GM04503 (cell line): ENCODE measurements at places on chromosomes 6 and 20.

- no peak for DNase-seq
Observed at GRCh38 chr6:38112181-38112580, 292.7 kb downstream of the ZFAND3 start.

GRCh38 chr6:4717856-4718255 is 58.3 kb upstream of the CDYL start:
- no peak for DNase-seq

DNA sequence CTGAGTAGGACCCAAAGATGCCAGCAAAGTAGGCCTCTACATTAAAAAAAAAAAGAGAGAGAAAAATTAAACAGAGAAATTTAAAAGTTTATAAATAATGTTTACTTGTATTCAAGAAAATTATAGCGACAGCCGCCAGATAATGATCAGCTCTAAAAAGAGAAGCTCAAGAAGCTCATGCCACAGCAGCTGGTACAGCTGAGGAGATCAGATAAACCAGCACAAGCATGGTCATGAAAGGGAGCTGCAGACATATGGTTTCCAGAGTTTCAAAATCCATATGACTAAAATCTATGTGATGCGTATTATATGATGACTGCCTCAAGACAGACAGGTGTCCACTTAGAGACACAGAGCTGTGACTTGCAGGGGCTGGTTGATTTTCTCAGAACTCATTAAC is 13.6 kb upstream of the HLA-C start:
- no peak for DNase-seq

DNA sequence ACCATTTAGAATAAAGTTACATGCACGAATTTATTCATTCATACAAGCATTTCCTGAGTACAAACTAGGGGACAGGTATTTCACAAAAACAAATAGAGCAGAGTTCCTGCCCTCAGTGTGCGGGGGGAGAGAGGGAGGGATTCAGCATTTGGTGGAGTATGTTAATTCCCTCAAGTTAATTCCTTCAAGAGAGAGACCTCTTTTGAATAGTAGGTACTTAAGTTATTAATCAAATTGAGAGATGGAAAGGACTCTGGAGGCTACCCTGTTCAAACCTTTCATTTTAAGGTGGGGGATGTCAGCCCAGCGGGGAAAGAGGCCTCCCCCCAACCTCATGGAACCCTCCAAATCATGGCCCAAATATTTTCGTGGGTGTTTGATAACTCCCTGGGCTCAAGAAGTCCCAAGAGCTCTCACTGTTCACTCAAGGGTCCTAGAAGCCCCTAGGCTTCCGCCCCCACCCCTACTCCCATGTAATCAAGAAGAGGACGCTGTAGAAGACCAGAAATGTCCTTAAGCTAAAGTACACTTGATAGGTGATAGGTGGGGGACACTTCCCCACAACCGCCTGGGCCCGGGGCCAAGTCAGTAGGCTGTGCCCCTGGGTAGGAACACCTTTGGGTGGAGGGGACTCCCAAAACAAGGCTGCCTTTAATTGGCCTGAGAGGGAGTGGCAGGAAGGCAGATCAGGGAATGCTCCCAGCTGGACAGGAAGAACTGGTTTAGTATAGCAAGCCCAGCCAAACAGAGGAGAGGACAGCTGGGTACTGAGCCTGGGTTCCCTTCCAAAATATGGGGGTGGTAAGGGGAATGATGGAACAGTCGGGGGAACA is 2.9 kb downstream of the SDC4 start:
- no peak for DNase-seq

GRCh38 chr6:119034827-119035458 is 43.5 kb downstream of the FAM184A start:
- DNase-seq = no peak

GRCh38 chr6:17984812-17985670 is 2.4 kb downstream of the KIF13A start:
- no peak for DNase-seq

DNA sequence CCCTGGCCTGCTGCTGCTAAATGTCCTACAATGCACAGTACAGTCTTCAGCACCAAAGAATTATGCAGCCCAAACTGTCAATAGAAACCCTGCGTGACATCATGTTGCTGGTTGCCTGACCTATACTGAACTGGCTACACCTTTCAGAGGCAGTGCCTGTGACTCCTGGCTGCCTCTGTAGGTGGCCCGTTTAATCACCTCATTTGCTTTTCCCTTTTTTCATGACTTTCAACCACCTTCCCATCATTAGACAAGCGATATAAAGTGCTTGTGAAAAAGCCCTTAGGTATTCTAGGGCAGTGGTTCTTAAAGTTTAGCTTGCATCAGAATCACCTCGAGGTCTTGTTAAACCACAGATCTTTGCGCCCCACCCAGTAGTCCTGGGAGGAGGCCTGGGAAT is 33.0 kb upstream of the RIPOR2 start:
- no peak for DNase-seq

DNA sequence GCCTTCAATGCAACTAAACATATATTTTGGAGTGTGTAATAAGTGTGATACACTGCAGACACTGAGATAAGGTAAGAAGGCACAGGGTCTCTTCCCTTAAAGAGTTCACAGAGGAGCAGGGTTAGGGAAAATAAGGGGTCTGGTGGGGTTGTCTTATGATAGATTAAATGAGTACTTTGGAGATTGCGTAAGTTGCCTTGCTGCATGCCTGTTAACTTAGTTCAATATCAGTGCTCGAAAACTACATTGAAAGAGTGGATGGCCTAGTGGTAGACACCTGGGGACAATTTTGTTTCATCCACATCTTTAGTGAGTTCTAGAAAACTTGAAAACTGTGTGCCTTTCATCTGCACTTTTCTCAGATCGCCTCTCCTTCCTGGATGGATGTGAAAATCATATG is 123.2 kb upstream of the BTBD3 start:
- no peak for DNase-seq

- no peak for DNase-seq
Observed at GRCh38 chr6:6599468-6599873, 11.0 kb downstream of the LY86 start.

DNA sequence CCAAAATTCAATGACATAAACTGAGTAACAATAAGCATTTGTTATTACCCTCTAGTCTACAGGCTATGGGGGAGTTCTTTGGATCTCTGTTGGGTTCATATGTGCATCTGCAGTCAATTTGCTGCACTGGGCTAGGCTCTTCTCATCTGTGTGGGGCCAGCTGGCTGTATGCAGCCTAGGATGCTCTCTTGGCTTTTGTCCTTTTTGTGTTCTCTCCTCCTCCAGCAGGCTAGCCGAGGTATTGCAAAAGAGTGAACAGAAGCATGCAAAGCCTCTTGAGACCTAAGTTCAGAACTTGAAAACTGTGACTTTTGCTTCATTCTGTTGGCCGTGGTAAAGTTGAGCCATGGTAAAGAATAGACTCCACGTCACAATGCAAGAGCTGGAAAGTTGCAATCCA is 62.8 kb upstream of the FOXO3 start:
- no peak for DNase-seq

- DNase-seq = no peak
Observed at GRCh38 chr20:53801609-53802370, 208.2 kb upstream of the ZNF217 start.

- no peak for DNase-seq
Observed at GRCh38 chr6:158645064-158646022, 800 bp upstream of the DYNLT1 start.

DNA sequence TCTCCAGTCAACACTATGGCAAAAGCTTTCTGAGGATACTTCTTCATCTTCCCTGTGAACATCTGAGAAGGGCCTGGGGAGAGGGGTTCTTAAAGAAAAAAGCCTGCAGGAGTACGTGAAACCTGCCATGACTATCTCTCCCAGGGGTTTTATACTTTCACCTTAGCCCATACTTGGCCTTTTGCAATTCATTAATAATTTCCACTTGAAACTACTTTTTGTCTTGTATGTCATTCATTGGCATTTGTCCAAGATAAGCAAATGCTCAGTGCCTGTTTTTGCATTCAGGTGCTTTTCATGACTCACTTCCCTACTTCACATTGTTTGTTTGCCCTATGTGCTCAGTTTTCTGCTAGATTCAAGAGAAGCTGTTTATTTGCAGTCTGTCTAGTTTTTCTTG is 580.3 kb upstream of the GJE1 start:
- no peak for DNase-seq

DNA sequence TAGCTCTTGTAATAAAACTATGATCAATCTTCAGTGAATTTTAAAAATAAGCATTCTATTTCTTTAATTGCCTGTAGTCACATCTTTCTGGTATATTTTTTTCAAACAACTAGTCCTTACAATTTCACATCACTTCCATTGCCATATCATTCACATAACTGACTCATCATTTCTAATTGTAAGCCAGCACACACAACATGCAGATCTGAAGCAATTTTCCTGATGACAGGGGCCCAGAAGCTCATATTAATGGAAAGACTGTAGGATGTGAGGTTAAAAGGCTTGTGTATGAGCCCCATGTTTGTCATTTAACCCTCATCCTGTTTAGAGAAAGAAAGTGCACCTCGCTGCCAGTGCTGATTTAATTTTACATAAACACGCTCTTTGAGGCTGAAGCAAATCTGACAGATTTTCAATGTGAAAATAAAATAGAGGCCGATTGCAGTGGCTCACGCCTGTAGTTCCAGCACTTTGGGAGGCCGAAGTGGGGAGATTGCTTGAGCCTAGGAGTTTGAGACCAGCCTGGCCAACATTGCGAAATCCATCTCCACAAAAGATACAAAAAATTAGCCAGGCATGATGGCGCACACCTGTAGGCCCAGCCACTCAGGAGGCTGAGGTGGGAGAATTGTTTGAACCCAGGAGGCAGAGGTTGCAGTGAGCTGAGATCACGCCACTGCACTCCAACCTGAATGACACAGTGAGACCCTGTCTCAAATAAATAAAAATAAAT is 40.1 kb upstream of the LTV1 start:
- DNase-seq = no peak

DNA sequence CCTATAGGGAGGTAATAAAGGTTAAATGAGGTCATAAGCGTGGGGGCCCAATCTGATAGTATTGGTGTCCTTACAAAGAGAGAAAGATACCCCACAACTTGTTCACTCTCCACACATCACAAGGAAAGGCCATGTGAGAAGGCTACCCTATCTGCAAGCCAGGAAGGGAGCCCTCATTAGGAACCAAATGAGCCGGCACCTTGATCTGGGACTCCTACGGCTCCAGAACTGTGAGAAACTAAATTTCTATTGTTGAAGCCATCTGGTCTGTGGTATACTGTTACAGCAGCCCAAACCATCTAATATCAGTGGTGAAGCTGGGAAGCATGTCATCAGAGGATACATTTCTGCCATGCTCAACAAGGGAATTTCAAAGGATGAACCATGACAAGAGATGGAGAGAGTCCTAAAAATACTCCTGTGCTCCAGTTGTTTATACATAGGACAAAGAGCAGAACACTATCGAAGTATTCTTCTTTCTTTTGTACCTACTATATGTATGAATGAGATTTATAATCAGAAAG is 10.4 kb downstream of the COX7A2 start:
- no peak for DNase-seq

DNA sequence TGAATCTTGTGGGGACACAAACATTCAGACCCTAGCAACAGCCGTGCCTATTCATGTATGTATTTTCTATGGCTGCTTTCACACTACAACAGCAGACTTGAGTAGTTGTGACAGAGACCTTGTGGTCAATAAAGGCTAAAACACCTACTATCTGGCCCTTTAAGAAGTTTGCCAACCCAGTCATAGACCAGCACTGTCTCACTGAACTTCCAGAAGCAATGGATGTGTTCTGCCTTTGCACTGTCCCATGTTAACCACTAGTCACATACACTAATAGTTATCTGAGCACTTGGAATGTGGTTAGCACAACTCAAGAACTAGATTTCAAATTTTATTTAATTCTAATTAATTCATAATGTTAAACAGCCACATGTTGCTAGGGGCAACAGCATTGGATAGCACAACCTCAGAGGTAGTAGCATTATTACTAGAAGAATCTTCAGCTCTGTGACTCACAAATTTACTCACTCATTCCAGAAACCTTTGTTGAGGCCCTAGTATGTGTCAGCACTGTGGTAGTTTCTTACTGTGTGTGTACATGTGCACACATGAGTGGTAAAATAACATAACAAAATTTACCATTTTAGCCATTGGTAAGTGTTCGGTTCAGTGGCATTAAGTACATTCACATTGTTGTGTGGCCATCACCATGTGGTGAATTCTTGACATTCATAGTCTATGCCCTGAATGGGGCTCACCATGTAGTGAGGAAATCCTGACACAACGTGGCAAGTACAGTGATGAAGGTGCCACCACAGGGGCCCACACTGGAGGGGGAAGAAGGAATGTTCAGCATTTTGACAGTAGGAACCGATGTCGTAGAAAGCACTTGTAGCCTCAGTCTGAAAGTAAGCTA is 107.3 kb downstream of the CEP57L1 start:
- DNase-seq = no peak

DNA sequence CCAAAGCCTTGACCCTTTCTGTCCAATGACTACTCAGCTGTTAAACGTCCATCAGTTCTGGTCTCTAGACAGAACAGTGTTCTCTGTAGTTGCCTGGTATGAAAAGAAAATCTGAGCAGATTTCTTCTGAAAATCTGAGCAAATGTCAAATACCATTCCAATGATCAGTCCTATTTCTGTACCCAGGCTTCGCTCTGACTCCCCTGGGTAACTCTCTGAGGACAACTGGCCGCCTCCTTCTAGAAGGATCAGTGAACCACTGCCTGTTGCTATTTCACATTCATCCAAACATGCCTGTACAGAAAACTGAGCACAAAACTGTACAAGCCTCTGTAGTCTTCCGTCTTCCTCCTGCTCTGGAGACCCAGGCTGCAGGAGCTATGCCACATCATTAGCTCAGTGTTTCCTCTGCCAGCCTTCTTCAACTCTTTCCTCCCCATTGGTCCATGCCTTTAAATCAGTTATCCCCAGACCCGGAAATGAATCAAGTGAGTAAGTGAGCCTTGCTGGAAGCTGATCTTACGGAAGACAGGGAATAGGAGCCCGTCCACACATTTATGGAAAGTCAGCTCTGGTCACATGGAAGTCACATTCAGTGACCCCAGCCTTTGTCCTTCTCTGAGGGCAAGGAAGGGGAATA is 63.3 kb downstream of the DAAM2 start:
- DNase-seq = peak; percentile 33

DNA sequence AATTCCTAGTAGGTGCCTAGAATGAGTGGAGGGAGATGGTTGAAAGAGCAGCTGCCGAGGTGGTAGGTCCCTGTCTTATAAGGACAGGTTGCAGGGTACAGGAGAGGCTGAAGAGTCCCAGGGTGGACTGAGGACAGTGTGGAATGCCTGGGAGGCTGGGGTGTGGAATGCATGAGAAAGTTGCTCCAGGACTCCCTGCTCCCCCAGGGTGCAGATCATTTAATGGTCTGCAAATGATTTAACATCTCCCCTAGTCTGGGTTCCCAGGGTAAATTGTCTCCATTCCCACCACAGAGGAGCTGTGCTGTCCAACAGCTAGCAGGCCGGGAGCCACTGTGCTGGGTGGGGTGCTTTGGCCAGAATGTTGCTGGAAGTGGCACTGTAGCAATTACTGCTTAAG is 76.0 kb downstream of the CD83 start:
- DNase-seq = no peak
